ENCODE measurements at places on chromosomes 5 and 9. TPM values are rescaled to one million over a fixed set of nuclear protein-coding genes. Genes with fewer than 3 reads are reported as not detected.

IL7R gene
- total RNA-seq: 136 TPM

ZNF608 gene
- total RNA-seq: not detected

LYSMD3 gene
- total RNA-seq: 14.7 TPM

ANKDD1B gene
- total RNA-seq: not detected

LMAN2 gene
- total RNA-seq: 79.9 TPM

- no peak for DNase-seq
These were observed 51.4 kb upstream of the SMAD5 start for GRCh38 chr5:136081217-136081591.

DNA sequence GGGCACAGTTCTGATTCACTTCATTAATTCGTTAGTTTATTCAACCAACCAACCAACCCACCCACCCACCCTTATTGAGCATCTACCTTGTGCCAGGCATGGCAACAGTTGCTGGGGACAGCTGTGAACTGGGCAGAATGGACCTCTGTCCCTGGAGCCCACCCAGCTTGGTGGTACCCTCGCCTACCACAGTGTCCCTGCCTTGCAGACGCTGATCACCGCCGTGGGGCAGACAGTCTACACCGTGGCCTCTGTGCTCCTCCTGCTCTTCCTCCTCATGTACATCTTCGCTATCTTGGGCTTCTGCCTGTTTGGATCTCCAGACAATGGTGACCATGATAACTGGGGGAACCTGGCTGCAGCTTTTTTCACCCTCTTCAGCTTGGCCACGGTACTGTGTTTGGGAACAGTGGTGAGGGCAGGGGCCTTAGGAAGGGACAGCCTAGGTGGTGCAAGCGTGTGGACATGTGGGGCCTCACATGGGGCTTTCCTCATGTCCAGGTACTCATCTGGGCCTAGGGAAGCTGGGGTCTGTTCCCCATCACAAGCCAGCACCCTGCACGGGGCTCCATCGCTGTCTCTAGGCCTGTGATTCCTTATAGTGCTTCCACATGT lies 26.2 kb downstream of the PITX1 start:
- no peak for DNase-seq

DNA sequence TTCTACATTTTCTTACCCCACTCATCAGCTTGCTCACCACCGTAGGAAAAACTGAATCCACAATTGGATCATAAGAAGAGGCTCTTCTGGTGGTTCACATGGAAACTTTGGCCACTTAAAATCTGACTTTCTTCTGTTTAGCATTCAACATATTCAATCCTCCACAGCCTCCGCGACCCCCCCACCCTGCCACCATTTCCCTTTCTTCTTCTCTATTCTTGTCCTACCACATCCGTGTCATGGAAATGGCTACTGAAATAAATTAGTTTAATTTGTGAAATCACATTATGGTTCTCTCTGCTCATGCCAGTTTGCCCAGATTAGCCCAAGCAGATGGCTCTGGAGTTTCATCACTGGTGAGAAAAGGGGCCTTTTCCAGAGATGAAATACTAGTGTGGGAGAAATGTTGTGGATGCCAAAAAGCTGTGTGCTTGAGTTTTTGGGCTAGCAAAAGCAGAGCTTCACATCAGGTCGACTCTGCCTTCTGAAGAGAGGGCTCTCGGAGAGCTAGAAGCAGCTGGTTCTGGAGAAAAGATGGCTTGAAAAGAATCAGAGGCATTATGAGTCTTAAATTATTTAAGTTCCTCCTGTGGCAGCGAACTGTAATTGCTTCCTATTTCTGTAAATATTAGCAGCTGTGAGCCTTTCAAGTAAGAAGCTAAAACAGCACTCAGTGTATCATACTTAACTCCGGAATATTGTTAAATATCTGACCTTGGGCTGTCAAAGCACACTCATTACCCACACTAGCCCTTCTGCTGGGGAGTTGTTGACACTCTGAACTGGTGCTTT lies 107.1 kb downstream of the MAT2B start:
- DNase-seq: no peak

DNA sequence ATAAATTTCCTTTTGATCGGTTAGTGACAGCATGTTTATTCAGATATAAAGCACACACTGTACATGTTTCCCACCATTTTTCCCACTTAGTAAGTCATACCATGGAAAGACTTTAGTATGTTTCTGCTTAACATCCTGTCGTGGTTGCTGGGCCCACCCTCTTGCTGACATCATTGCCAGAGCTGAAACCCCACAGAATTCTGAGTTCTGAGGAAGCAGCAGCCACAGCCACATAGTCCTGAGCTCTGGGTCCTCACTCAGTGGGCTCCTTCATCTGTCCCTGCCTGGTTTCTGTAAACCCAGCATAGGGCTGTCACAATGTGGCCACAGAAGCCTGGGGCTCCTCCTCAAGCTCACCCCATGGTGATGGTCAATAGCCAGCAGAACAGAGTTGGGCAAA lies 441.5 kb downstream of the ENC1 start:
- DNase-seq: peak; percentile 32

DNA sequence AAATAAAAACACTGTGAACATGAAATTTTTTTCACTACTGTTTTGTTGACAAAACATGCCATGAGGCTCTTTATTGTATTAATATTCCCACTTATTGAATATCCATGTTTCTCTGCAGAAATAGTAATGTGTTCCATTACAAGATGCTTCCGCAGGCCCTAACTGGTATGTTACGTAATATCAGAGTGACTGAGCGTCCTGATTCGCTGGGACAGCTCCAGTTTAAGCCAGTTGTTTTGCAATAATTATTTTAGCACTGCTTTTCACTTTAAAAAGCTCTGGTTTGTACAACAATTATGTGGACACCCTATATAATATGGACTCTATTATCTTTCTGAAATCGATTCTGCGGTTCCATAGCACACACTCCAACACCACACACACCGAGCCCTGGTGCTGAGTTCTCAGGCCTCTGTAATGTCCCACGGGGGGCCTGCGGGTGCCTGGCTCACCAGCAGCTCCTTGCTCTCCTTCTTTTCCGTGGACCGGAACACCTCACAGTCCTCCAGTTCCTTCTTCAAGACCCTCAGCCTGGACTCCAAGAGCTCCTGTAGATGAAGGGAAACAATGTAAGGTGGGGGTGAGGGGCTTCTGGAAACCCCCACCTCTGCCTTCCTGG lies 1.8 kb downstream of the TRIM7 start:
- DNase-seq: no peak

DNA sequence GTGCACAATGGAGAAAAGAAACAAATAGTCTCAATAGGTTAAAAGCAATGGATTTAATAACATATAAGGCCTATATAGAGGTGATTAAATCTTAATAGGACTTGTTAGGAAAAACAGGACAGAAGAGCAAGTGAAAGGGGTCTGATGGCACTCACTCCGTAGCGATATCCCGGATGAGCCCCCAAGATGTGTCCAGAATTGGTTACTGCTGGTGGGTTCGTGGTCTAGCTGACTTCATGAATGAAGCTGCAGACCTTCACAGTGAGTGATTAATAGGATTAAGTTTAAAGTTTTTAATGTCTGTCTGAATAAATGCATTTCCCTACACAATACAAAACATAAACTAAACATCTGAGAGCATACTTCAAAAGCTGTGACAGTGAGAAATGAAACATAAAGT lies 110.4 kb upstream of the FAM174A start:
- peak; percentile 9 for DNase-seq

GRCh38 chr5:131994533-131995226 lies 16.8 kb downstream of the ACSL6 start:
- DNase-seq: no peak

- DNase-seq: peak; percentile 42
These were observed 33.9 kb downstream of the TRIP13 start for GRCh38 chr5:926417-927171.

GRCh38 chr9:109935406-109936087 lies 155.5 kb downstream of the PALM2AKAP2 start:
- no peak for DNase-seq

GRCh38 chr5:57626703-57627102 lies 144.1 kb upstream of the ACTBL2 start:
- no peak for DNase-seq

DNA sequence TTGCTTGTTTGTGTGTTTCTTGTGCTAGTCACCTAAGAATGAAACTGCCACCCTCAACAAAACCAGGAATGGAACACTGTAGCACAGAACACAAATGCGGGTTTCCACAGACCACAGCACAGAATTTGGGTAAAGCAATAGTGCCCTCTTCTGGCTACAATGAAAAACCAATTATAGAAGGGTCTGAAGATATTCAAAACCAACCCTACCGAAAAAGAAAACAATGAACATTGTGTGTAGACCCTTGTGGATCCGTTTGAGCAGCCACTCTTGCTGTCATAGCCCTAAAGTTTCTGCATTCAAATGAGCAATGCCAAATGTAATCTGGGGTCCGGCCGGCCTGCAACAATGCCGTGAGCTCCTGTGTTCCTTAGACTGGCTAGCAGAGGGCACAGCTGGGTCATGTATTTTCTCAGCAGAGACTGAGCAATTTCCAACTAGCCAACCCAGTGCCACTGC lies 8.3 kb upstream of the ENC1 start:
- peak; percentile 43 for DNase-seq

DNA sequence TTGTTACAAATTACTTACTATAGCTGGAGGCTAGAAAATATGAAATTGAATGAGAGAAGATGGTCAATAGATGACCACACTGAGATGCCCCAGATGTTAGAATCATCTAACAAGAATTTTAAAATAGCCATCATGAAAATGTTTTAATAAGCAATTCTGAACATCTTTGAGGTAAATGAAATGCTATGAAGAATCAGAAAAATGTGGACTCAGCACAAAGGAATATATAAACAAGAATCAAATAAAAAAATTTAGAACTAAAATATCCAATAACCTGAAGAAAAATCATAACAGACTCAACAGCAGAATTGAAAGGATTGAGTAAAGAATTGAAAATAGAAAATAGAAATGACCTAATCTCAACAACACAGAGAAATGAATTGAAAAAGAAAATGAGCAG lies 248.5 kb downstream of the PRDM9 start:
- no peak for DNase-seq

GRCh38 chr5:21680196-21680595 lies 1172.9 kb downstream of the CDH12 start:
- DNase-seq: no peak

DNA sequence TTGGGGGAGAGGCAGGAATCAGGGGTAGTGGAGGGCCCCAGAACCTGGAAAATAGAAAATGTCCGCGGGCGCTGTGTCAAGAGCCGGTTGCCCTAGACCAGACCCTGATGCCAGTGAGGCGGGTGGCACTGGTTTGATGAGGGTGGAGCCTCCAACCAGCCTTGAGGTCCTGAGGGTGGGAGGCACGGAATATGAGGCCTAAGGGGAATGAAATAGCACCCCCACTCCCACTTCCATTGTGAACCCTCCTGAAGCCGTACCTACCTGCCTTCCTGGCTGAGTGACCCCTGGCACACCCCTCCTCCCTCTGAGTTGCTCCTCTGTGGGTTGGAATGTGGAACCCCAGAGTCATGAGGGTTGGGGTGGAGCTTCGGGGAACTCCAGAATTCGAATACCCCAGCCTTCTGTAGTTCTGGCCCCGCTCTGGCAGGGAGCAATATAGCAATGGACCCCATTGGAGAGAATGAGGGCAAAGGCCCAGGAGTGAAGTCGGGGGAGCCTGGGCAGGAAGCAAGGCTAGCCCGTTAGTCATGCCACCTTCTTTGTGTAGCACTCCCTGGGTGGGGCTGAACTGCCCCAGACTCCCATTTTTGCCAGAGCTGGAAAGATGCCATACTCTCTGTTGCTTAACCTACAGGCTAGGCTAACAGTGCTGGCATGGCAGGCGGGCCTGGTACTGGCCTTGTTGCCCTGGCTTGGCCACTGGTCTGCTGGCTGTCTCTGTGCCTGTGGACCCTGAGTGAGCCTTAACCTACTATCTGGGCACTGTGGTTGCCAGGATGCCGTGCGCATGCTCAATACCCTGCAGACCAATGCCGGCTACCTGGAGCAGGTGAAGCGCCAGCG lies 1.0 kb downstream of the FPGS start:
- peak; percentile 41 for DNase-seq

GRCh38 chr9:98462310-98462709 lies 206.9 kb upstream of the TBC1D2 start:
- DNase-seq: no peak

GRCh38 chr9:128005923-128006322 lies 25.1 kb upstream of the EEIG1 start:
- no peak for DNase-seq

- DNase-seq: no peak
These were observed 77.3 kb downstream of the SLC38A9 start for GRCh38 chr5:55634866-55635265.

- DNase-seq: no peak
These were observed 139.1 kb upstream of the SPRY4 start for GRCh38 chr5:142463904-142464303.

DNA sequence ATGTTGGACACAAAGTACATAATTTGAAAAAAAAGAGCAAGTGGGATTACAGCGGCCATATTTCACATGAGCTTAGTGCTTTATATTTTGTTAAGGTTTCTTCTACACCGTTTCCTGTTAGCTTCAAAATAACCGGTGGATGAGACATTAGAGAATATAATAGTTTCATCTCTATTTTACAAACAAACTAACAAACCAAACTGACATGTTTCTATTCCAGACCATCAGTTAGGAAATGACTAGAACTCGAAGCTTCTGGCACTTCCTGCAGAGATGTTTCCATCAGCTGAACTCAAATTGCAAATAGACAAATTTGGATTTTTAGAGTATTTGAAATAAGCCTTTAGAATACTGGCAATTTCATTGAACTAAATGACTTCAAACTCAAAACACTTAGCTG lies 86.5 kb downstream of the MTRR start:
- DNase-seq: no peak

DNA sequence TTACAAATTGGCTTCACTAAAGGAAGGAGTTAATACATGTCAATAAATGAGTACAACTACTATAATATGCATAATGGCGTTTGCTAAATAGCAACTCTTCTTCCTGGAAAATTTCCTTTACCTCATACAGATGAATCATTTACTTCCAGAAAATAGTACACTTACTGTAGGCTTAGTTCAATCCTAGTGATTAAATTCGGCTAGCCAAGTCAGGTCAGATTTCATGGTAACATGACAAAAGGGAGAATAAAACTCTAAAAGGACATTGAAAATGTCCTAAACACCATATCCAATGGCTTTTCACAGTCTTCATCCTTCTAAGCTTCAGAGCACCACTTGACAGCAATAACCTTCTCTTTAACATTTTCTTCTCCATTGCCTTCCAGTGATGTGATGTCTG lies 42.1 kb upstream of the ZFAND5 start:
- no peak for DNase-seq

DNA sequence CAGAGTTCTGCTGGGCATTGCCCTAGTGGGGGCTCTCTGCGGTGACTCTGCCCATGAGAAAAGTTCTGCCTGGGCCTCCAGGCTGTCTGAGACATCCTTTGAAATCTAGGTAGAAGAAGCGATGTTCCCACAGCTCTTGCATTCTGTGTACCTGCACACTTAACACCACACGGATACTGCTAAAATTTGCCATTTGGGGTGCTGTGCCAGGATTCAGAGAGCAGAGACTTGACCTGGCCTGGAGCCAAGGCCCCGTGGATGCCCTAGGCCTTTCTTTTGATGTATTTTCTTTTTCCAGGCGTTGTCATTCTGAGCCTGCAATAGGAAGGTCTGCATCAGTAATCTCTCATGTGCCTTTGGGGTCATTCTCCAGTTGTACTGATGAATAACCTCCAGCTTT lies 89.3 kb upstream of the IL12B start:
- no peak for DNase-seq

Measured in activated CD8-positive, alpha-beta T cell treated with anti-CD3 and anti-CD28 coated beads for 36 hours (primary cell).